HuH-7 (cell line): ENCODE measurements at places on chromosomes 12 and 14.

DNA sequence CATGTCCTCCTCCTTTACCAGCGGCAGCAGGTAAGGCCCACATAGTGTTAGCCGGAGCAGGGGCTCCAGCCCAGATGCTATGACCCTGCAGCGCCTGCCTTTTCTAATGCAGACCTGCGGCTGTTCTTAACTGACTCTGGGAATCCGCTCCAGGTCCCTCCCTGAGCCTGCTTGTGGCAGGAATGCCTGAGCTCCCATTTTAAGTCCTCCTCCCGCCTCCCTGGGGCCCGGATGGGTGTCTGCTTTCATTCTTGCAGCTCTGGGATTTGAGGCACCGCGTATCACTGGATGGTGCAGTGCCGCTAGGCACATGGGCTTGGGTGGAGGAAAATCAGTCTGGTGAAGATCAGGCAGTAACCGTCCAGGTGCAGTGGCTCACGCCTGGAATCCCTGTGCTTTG is 7.6 kb downstream of the TSPAN9 start:
- no peak for DNase-seq

DNA sequence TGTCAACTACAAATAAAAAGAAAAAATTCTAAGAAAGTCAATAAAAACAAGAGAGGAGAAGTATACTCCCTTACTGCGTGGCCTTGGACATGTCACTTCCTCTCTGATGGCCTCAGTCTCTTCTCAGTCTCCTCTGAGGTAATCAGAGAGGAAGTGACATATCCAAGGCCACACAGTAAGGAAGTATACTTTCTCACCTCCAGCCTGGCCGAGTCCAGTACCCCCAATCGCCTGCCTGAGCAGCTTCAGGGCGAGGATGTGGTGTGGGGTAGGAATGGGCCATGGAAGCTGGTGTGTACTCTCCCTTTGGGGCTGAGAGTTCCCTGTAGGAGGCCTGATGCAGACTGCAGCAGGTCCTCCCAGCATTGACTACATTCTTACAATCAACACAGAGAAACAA is 15.8 kb downstream of the VDR start:
- no peak for DNase-seq

DNA sequence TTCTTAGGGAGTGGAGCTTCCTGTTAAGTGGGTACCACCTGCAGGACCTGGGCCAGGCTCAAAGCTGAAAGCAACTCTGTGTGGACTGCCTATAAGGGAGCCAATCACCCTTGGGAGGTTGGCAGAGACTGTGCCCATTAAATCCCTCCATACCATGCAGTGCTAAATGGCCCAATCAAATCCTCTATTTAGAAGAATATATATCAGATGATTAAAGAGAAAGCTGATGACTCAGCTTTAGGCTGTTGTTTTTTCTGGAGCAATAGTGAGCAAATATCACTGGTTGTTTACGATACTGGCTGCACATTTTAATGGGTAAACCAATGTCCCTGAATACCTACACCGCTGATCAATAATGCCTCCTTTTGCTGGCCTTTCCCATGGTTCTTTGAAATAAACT is 101.3 kb downstream of the TMX1 start:
- DNase-seq, result no peak

GRCh38 chr12:4743046-4743445 is 22.8 kb downstream of the GALNT8 start:
- no peak for DNase-seq

GRCh38 chr14:26773906-26774593 is 176.2 kb upstream of the NOVA1 start:
- no peak for DNase-seq
